ENCODE measurements at places on chromosomes 3 and 15. TPM values are rescaled to one million over a fixed set of nuclear protein-coding genes. Genes with fewer than 3 reads are reported as not detected.

GRCh38 chr3:50008931-50009330, 69.0 kb downstream of the RBM6 start:
- DNase-seq = no peak

GRCh38 chr3:111277226-111277625, 205.6 kb downstream of the NECTIN3 start:
- DNase-seq = no peak

- peak; percentile 8 for DNase-seq
These were observed at the start of gene RBMS3 for GRCh38 chr3:29280404-29281093. Gene RBMS3, plus strand, starts transcription at chr3:29281071.

GRCh38 chr3:64832098-64832497, 144.3 kb upstream of the ADAMTS9 start:
- no peak for DNase-seq

- peak; percentile 86 for DNase-seq
These were observed 27.6 kb downstream of the ZNF589 start for GRCh38 chr3:48268381-48268935.

- no peak for DNase-seq
These were observed 259.9 kb upstream of the SLCO3A1 start for GRCh38 chr15:91593653-91594052.

DNA sequence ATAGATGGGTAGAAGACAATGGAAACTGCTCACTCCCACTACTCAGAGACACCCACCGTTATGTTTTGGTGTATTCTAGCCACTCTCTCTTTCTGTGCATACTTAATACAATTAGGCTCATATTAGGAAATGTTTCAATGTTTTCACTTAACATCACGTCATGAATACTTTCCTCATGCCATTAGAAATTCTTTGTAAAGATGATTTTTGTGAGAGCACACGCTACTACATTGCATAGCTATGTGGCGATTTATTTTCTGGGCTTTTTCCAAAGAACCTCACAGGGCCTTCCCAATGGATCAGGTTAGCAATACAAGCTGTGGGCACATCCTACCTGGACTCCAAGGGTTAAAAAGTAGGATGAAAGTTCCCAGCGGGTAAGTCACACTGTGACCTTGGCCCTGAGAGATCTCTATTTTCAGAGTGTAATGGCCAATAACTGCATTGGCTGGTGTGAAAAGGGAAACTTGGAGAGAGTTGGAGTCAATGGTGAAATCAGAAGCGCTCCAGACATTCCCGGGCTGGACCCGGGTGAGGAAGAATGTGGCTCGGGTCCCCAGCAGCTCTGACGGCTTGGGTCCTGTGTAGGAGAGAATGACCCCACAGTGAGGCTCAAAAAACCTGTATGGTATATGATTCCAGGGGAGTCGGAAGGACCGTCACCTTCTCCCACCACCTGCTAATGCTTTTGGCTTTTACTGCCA, 25.8 kb upstream of the TGM5 start:
- DNase-seq = no peak

GRCh38 chr3:10320320-10320677, 613 bp downstream of the SEC13 start:
- DNase-seq = no peak

- DNase-seq = no peak
These were observed 450.0 kb upstream of the KCNMB2 start for GRCh38 chr3:178086144-178086825.

DNA sequence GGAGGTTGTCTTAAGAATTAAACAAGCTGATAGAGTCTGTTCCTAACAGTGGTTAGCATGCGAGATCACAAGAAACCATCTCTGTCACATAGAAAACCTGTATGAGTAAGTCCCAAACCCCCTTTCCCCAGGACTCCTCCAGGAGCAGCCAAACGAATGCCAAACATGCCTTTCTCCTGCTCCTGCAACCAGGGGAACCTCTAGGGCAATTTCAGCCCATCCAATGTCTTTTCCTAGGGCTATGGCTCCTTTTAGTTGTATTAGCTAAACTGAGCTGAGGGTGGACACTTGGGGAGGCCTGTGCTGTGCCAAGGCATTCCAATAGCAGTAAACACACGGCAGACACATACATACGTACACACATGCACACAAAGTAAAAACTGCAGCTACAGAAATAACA, 36.5 kb upstream of the TIMP4 start:
- no peak for DNase-seq

- no peak for DNase-seq
These were observed 34.9 kb downstream of the SMAD3 start for GRCh38 chr15:67100124-67100791.

GRCh38 chr3:144437989-144438388, 466.4 kb downstream of the DIPK2A start:
- no peak for DNase-seq

- DNase-seq = no peak
These were observed 9.4 kb downstream of the AAGAB start for GRCh38 chr15:67244971-67245478.

DNA sequence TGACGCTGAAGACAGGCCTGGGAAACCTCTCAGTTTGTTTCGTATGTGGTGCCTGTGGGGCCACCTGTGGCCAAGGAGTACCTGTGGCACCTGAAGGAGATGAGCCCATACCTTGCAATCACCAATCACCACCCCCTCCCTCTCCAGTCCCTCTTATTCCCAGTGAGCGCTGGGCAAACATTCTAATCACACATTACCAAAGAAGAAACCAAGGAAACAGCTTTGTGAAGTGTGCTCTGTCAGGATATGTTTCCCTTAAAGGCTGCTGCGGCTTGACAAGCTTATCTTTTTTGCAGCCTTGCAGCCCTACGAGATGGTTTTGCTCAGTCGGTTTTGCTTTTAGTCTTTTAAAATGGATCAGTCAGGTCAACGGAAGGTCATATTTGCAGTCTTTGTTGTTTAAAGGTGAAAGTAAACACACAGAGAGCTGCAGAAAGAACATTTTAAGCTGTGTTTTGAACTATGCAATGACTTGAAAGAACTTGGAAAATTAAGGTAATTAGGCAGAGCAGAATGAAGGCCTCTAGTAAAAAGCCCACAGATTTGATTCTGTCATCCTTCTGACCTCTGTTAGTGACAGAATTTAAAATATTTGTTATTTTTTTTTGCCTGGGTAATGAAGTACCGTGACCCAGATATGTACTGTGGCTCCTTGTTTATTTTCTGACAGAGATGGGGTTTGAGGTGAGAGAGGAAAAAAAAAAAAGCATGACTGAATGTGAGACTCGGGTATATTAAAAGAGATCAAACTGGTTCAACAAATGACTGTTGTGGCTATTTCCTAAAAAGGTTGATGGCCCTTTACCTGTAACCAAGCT, 461.4 kb downstream of the NSUN3 start:
- DNase-seq = no peak

- DNase-seq = no peak
These were observed 248.0 kb upstream of the ARRDC4 start for GRCh38 chr15:97712530-97712929.

DNA sequence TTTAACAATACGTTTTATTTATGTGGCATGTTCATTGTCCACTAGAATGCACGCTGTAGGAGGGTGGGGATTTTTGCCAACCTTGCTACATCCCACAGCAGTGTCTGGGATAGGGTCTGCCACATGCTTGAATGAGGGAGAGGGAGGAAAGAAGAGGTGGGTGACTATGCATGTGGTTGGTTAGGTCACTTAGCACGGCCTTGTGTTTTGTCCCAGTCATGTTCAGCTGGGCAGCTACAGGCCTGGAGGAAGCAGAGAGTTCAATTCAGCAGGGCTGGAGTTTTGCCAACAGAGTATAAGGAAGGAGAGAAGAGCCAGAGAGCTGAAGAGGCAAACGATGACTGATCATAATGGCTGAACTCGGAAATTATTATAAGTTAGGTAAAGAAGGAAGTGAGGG, 268.4 kb upstream of the NSMCE3 start:
- no peak for DNase-seq

- DNase-seq = no peak
These were observed 40.0 kb downstream of the TKT start for GRCh38 chr3:53215816-53216215.

DNA sequence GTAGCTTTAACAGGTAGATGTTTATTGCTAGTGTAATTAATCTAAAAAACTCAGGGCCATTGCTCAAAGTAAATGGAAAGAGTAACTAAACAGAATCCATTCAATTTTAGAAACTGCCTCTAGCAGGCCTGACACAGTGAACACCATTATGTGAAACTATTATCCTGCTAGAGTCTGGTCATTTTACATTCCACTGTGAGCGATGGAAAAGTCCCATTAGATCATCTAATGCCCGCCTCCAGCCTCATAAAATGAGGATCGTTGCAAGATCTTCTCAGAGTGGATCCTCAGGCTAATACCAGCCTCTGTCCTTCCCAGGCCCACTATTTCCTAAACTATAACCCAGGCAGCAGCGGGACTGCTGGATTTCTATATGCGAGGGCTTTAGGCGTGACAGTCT, 107.7 kb downstream of the WDR76 start:
- no peak for DNase-seq

GRCh38 chr3:197298945-197299854, 788 bp upstream of the DLG1 start:
- DNase-seq = peak; percentile 46

DNA sequence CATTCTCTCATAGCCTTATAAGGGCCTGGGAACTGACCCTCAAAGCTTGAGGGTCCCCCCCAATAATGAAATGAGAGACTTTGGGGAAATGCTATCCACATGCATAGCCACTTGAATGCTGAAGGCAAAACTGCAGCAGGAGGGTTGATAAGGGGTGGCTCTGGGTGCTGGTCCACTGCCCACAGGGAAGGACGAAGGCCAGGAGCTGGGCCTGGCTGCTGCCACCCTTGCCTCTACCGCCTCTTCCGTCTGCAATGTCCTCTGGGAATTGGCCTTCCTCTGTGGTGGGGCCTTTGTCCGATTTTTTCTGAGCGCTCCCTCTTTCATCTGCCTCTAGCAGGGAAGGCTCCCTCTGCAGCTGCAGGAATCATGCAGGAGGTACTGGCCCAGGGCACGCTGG, 41.0 kb downstream of the OCA2 start:
- no peak for DNase-seq

GRCh38 chr15:31360843-31361763, 34.5 kb downstream of the KLF13 start:
- DNase-seq = peak; percentile 68

GRCh38 chr3:27340534-27340933, 28.6 kb downstream of the NEK10 start:
- no peak for DNase-seq

- DNase-seq = peak; percentile 53
These were observed 25.2 kb downstream of the SNAPC5 start for GRCh38 chr15:66472176-66472999.

DNA sequence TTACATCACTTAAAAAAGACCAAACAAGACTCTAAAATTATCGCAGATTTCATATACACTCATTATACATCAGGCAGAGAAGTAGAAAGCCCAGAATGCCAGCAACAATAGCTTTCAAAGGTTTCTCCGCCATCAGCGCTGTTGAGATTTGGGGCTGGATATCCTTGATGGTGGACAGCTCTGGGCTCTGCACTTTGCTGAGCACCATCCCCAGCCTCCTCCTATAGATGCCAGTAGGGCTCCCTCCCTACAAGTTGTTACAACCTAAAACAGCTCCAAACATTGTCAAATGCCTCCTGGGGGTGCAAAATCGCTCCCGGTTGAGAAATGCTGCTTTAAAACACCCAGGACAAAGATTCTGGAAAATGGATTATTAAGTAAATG, 73.5 kb downstream of the ATP10A start:
- no peak for DNase-seq

- no peak for DNase-seq
These were observed 9.2 kb downstream of the MITF start for GRCh38 chr3:69748503-69748902.

PAQR9 gene
- not detected for total RNA-seq

NCKIPSD gene
- total RNA-seq = 43.8 TPM

NDUFB4 gene
- 124 TPM for total RNA-seq

MORC1 gene
- total RNA-seq = not detected

TRANK1 gene
- total RNA-seq = 17.2 TPM

PXYLP1 gene
- 9.9 TPM for total RNA-seq
